T-helper 1 cell treated with Interleukin-12 subunit alpha and Interleukin-12 subunit beta and Interleukin-4 antibody, amounts not matched to agents 30 ng/mL and 1 ng/mL, for 36 hours (primary cell): ENCODE measurements at places on chromosomes 2 and 18. TPM values are rescaled to one million over a fixed set of nuclear protein-coding genes. Genes with fewer than 3 reads are reported as not detected.

AFG3L2 gene
- total RNA-seq: 38.9 and 40.6 TPM in 2 replicates

CIB4 gene
- total RNA-seq: not detected in 2 replicates

SCN9A gene
- total RNA-seq: 3.5 and 4.3 TPM in 2 replicates

AQP12B gene
- total RNA-seq: not detected in 2 replicates

TYW5 gene
- 11.6 and 13.4 TPM in 2 replicates for total RNA-seq

CYS1 gene
- total RNA-seq: 1.3 and 1.6 TPM in 2 replicates

SERPINB10 gene
- not detected in 2 replicates for total RNA-seq

GTF2A1L gene
- not detected in 2 replicates for total RNA-seq

ONECUT2 gene
- total RNA-seq: 0.02 and 0.20 TPM in 2 replicates

RELCH gene
- 47.8 and 49.3 TPM in 2 replicates for total RNA-seq

STPG4 gene
- total RNA-seq: 0.22 TPM in 1 of 2 replicates, not detected in the other

ACMSD gene
- total RNA-seq: not detected in 2 replicates

KHK gene
- total RNA-seq: 12.4 and 14.3 TPM in 2 replicates

NDC80 gene
- total RNA-seq: 48.9 and 51.3 TPM in 2 replicates

ABCG5 gene
- not detected in 2 replicates for total RNA-seq

CDH19 gene
- not detected in 2 replicates for total RNA-seq

IL1RN gene
- total RNA-seq: 2.4 and 3.0 TPM in 2 replicates

ANKRD30BL gene
- not detected in 2 replicates for total RNA-seq

CD226 gene
- 121 and 125 TPM in 2 replicates for total RNA-seq

POTEC gene
- not detected in 2 replicates for total RNA-seq

WNT6 gene
- total RNA-seq: not detected in 2 replicates

NIFK gene
- 78.7 and 91.2 TPM in 2 replicates for total RNA-seq

COPS9 gene
- total RNA-seq: 111 and 112 TPM in 2 replicates

AKAIN1 gene
- total RNA-seq: not detected in 2 replicates

CXCR1 gene
- total RNA-seq: 0.54 and 0.76 TPM in 2 replicates

D2HGDH gene
- total RNA-seq: 17.9 and 20.9 TPM in 2 replicates

USP34 gene
- 106 and 117 TPM in 2 replicates for total RNA-seq

PSTPIP2 gene
- total RNA-seq: 13.8 and 14.2 TPM in 2 replicates

POTEJ gene
- not detected in 2 replicates for total RNA-seq

CLEC4F gene
- total RNA-seq: 0.12 and 0.27 TPM in 2 replicates
